ENCODE measurements at places on chromosomes 4 and X.
A peak's percentile ranks its signal among the peaks of the same experiment; 100 is the strongest.

- DNase-seq = no peak
Measured at GRCh38 chrX:37491686-37492085, 79.8 kb upstream of the LANCL3 start.

DNA sequence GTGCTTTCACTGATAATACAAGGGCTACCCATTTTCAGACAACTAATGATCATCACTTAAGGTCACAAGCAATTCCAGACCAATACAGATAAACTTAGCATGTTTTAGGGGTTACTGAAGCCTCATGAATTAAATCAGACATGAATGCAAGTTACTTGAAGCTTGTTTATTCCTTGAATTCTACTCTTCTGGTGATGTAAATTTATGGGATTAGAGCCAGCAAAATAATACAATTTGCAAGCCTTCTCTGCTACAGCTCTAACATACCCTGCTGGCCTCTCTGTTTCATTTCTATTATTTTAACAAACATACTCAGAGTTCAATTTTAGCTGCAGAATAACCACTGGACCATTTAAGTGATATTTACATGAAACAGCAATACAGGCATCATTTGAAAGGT is 60.7 kb downstream of the PCDH19 start:
- no peak for DNase-seq

GRCh38 chr4:142291299-142292050 is 554.6 kb downstream of the INPP4B start:
- no peak for DNase-seq

DNA sequence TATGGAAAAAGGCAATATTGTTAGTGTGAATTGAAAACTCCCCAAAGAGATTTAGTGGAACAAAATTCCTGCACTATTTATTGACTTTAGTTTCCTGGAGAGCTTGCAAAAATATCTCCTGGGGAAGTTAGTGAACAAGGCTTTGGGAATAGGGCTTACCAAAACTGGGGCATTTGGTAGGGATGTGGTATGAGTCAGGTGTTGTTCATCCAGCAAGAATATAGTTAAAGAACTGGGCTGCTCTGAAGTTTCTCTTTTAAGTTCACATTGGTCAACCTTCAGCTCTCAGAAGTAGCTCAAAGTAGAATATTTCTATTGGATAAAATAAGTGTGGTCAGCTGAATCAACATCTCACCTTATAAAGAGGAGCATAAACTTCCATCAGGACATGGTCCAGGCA is 185.0 kb downstream of the CPE start:
- no peak for DNase-seq

- DNase-seq = no peak
Measured at GRCh38 chr4:60737858-60738257, 462.3 kb upstream of the ADGRL3 start.

- no peak for DNase-seq
Measured at GRCh38 chr4:94407846-94408245, 43.9 kb upstream of the PDLIM5 start.

DNA sequence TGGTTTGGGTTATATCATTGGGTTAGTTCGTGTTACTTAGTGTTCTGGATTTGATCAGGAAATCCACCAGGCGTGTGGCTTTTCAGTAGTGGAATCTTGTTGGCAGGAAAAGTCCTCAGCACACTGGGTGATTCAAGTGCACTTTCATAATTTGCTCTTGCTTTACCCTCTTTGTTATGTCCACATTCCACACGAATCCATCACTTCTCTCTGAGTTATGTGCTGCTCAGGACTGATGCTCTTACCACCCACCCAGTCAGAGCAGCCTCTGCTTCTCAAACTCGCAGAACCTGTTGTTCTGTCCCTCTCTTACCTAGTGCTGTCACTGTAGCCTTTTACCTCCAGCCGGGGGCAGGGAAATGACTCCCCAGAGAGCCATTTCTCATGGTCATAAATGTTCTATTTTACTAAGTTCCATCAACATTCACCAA is 37.2 kb upstream of the SCRG1 start:
- no peak for DNase-seq

GRCh38 chr4:10579648-10580047 is 104.9 kb downstream of the CLNK start:
- no peak for DNase-seq

GRCh38 chr4:111510535-111510934 is 634.7 kb upstream of the FAM241A start:
- DNase-seq = no peak

DNA sequence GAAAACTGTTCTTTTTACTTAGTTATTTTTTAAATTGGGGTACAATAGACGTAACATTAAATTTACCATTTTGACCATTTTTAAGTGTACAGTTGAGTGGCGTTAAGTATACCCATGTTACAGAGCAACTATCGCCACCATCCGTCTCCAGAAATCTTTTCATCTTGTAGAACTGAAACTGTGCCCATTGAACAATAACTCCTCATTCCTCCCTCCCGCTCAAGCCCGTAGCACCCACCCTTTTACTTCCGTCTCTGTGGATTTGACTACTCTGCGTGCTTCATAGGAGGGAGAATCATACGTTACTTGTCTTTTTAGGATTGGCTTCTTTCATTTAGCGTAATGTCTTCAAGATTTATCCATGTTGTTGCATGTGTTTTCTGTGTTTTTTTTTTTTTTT is 55.3 kb downstream of the TMEM131L start:
- no peak for DNase-seq

DNA sequence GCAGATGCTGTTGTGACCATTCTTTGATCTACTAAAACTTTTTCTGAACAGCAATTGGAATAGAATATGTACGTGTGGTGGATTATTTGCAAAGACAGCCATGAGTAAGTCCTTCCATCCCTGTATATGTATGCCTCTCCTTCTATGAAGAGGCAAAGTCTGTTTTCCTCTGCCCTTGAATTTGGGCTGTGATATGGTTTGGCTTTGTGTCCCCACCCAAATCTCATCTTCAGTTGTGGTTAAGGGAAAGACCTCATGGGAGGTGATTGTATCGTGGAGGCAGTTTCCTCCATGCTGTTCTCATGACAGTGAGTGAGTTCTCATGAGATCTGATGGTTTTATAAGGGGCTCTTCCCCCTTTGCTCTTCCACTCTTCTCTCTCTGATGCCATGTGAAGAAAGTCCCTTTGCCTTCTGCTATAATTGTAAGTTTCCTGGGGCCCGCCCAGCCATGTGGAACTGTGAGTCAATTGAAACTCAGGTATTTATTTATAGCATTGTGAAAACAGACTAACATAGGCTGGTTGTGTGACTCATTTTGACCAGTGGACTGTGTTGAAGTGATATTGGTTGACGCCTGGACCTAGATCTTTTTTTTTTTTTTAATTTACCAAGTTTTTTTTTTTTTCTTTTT is 108.3 kb upstream of the CAMK2D start:
- no peak for DNase-seq

- DNase-seq = no peak
Measured at GRCh38 chrX:57453901-57454300, 137.9 kb upstream of the ZXDB start.

DNA sequence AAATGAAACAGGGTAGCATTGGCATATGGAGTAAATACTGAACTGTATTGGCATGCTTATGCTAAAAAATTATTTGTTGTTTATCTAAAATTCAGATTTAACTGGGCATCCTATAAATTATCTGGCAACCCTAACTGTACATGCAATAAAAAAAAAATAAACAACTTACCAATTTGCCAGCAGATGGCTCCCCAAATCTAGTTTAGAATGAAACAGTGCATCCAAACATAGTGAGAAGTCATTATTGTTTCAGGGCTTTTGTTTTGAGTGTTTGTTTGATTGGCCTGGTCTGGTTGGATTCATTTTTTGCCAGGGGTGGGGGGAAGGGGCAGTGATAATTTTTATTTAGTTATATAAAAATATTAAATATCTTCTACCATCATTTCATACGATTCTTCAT is 12.8 kb upstream of the NSUN7 start:
- DNase-seq = no peak

- no peak for DNase-seq
Measured at GRCh38 chrX:129686422-129686948, 31.7 kb upstream of the APLN start.

- no peak for DNase-seq
Measured at GRCh38 chr4:137531986-137532868, at the start of gene PCDH18. Gene PCDH18 (minus strand): TSS chr4:137532494. CDS start chr4:137532088, 406 bp downstream.

DNA sequence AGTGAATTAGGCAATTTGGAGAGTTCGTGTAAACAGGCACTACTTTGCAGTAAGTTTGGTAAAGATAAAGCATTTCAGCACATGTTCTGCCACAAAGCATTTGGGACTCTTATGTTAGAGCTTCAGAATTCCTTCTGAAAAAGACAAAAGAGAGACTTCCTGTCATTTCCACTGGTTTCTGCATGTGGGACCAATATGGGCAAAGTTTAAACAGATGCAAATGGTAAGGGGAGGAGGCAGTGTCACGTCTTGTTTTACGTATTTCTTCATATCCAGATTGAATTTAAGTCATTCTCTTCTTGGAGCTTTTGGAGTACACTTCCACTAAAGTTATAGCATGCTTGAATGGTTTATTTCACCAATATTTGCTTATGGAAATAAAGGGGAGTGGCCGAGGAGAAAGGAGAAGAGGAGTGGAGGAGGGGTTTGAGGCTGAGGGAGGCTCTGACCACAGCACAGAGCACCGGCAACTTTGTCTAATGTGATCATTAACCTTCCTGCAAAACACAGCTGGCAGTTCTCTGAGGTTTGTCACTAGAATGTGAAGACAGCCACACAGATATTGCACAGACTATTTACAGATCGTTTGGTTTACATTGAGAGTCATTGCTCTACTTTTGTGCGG is at the start of gene APELA:
APELA (plus strand) TSS at position 479 of the 625 bp plus-strand sequence. CDS start 154 bp downstream, outside the sequence.
- DNase-seq = no peak

- peak; percentile 39 for DNase-seq
Measured at GRCh38 chr4:38128478-38129459, 168.6 kb downstream of the PTTG2 start.

DNA sequence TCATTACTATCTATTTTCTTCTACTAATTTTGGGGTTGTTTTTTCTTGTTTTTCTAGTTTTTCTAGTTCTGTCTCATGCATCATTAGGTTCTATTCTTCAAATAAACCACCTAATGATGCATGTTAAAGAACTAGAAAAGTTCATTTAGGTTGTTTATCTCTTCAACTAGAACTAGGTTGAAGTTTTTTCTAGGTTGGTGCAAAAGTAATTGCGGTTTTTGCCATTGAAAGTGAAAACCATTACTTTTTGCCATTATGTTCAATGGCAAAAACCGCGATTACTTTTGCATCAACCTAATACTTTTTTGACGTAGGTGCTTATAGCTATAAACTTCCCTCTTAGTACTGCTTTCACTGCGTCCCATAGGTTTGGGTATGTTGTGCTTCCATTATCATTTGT is 64.4 kb upstream of the SLC7A3 start:
- no peak for DNase-seq

DNA sequence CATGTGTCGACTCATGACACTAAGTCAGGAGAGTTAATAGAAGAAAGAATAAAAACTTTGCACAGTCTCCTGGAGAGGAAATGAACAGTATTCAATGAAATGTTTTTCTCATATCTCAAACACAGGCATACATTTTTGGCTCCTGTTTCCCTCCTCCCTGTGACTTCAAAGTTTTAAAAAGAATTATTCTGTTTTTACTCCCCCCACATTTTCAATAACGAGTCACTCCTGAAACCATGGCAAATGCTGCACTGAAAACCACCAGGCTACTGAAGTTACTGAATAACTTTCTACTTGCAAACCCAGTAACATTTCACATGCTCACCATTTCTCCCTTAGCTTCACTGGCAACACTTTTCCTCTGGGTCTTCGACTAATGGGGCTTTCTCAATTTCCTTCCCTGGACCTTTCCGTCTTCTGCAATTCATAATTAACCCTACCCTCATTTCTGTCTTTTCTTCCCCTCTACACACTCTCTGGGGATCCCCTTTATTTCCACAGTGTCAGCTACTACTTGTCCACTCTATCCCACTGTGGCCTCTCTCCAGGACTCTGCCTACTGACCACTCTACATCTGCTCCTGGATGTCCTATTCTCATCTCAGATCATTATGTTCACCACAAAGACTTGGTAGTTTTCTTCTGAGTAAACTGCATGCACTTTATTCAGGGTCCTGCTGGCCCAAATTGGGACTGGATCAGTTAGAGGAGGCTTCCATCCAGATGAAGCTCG is 225.8 kb upstream of the ETNPPL start:
- no peak for DNase-seq

GRCh38 chr4:152424396-152424795 is 111.5 kb downstream of the FBXW7 start:
- no peak for DNase-seq

DNA sequence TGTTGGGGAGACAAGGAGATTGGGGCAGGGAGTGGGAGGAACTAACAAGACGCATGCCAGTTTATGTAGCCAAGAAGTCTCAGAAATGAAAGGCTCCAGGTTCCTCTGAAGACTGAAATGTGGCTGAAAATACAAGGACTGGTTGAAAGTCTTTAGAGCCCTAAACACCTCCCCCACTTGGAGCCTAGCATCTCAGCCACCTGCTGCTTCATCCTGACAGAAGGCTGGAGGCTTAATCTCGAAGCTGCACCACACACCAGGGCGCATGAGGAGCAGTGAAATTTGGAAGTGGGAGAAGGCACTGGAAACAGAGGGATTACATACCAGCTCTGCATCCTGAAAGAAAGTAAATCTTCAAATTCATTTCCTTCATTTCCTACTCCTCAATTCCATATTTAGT is 160.7 kb upstream of the FTHL17 start:
- no peak for DNase-seq

GRCh38 chr4:94334476-94334875 is 8.2 kb downstream of the HPGDS start:
- no peak for DNase-seq

DNA sequence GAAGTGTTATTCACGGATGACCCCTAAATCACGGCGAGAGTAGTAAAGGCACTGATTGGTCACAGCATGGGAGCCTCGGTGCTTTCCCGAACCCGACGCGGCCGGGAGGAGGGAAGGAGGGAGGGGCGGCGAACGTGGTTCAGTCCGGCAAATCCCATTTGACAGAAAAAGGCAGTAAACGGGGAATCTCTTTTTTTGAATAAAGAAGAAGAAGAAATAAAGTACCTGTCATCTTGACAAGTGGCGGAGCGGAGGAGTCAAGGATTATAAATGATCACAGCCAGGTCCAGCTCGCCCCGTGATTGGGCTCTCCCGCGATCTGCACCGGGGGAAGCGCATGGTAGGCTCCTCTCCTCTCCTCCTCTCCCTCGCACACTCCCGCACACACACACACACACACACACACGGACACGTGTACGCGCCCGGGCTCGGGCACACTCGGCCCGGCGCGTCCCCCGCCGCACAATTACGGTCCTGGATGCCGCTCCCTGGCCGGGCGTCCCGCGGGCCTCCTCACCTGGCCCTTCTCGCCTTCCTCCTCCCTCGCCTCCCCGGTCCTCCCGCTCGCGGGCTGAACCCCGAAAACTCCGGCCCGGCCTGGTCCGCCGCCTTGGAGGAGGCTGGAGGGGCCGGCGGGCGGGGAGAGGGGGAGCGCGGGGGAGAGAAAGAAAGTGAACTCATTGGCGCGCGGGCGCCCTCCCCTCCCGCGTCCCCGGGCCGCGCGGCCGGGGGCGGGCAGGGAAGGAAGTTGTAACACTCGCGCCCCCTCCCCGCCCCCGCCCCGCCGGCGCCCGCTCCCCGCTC is 99.2 kb upstream of the TENM3 start:
- DNase-seq = no peak

DNA sequence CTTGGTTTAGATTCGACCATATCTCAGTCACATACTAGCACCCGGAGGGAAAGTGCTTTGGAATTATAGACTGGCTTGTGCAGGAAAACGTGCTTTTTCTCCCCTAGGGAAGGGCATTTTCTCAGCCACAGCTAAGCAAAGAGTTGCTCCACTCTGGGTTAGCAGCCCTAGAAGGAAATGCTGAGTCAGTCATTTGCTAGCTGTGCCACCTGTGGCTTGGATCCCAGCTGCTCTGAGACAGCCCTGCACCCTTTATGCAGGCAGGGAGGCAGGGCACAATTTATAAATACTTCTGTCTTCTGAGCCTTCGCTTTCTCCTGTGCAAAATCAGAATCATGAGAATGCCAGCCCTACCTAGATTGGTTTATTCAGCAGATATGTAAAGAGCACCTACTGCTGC is 1.3 kb upstream of the USP51 start:
- DNase-seq = no peak
